ENCODE measurements at places on chromosomes 11 and 22.

DNA sequence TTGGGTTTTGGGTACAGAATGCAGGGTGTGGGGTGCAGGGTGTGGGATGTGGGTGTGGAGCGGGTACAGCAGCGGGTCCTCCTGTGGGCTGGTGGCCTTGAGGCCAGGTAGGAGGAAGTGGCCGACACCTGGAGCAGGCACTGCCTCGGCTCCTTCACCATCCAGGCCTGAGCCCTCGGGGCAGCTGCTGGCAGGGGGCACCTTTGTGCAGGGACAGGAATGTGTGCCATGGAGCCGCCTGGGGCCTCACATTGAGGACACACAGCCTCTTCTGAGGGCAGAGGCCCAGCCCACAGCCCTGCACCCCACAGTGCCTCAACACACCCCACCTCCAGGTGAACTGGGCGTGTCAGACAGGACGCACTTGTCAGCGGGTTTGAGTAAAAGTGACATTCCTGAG, 984.0 kb downstream of the BRD1 start:
- no peak for DNase-seq

DNA sequence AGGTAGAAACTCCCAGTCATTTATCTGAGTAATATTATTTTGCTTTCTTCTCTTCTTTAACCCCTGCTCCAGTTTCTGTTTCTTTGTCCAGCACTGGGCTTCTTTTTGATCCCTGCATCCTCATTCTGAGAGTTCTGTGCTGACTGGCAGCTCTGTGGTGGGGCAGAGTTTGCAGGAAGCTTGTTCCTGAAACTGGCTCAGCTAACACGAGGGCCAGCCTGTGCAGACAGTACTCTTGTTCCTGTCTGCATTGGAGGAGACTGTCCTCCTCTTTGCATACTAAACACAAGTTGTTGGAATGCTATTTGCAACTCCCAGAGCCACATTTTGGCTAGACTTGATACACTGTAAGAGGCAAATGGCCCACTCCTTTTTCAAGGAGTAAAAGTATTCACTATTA, 93.1 kb upstream of the HORMAD2 start:
- DNase-seq = no peak

- no peak for DNase-seq
Measured at GRCh38 chr11:129825380-129825779, 9.7 kb downstream of the TMEM45B start.

- DNase-seq = no peak
Measured at GRCh38 chr11:61491736-61492395, 16.7 kb upstream of the LRRC10B start.

DNA sequence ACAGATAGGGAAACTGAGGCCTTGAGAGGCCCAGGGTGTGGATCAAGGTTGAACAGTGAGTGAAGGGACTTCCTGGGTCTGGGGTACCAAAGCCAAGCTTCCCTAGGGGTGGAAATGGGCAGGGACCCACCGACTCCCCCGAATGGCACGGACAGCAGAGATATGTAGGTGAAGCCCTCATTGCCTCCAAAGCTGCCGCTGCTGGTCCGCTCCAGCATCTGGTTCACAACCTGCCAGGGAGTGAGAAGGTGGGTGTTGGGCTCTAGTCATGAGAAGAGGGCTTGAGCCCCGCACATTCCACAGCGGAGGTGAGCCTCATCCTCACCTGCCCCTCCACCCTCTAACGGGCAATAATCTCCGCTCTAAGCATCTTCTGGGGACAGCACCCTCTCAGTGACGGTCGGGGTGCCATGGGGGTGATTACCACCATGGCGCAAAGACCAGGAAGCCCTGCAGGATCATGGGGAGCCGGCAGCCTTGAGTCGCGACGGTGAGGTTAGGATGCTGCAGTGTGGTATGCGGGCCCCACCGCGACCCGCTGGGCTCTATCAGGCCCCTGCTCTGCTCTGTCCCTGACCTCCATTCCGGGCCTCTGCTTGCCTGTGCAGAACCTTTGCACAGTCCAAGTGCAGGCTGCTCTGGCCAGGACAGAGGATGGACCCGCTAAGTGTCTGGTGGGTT, 10.8 kb downstream of the ALDH3B2 start:
- DNase-seq = no peak

GRCh38 chr11:79727221-79727620, 286.4 kb upstream of the TENM4 start:
- DNase-seq = no peak

- no peak for DNase-seq
Measured at GRCh38 chr11:11430431-11430830, 77.4 kb upstream of the CSNK2A3 start.

- DNase-seq = no peak
Measured at GRCh38 chr11:111957663-111958444, 20.7 kb downstream of the DIXDC1 start.

- no peak for DNase-seq
Measured at GRCh38 chr22:35558719-35559118, 18.1 kb downstream of the RASD2 start.

DNA sequence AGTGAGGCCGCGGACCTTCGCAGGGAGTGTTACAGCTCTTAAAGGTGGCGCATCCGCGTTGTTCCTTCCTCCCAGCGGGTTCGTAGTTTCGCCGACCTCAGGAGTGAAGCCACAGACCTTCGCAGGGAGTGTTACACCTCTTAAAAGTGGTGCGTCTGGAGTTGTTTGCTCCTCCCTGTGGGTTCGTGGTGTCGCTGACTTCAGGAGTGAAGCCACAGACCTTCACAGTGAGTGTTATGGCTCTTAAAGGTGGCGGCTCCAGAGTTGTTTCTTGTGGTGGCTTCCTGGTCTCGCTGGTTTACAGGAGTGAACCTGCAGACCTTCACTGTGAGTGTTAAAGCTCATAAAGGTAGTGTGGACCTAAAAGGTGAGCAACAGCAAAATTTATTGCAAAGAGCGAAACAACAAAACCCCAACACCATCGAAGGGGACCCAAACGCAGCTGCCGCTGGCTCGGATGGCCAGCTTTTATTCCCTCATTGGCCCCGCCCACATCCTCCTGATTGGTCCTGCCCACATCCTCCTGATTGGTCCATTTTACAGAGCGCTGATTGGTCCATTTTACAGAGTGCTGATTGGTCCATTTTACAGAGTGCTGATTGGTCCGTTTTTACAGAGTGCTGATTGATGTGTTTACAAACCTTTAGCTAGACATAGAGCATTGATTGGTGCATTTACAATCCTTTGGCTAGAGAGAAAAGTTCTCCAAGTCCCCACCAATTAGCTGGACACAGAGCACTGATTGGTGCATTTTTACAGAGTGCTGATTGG, 1.2 kb upstream of the TMEM45B start:
- no peak for DNase-seq

DNA sequence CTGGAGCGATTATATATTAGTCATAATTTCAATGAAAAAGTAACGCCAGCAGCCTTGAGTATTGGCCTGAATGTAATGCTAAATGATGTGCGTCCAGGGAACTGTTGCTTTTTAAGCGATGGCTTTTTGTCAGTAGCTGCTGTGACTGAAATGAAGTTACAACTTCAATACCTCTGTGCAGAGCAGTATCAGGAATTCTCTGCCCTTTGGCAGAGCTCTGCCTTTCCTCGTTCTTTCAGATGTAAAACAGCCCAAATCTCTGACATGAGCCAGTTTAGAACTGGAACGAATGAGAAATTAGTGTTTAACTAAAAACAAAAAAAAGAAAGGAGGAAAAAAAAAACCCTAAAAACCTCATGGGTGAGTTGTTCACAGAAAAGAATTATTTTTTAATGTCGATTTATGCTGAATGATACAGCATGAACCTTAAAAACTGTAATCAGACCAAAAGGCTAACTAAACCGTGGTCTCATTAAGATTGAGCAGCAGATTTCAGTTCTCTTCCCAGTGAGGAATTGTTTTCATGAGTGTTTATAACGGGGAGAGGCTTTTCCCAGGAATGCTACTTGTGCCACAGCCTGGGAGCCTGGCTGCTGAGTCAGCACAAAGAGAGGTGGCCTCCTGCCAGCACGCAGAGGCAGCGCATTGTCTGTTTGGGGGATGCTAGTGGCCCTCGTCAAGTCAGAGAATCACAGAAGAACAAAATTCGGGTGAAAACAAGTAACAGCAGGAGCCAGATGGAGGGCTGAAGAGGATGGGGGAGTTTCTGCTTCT, 146.2 kb upstream of the RASSF10 start:
- DNase-seq = peak; percentile 55

All from stromal cell of bone marrow (primary cell).